IMR-90 (cell line): ENCODE measurements at places on chromosomes 1 and 21. TPM values are rescaled to one million over a fixed set of nuclear protein-coding genes. Genes with fewer than 3 reads are reported as not detected.

GIPC2 gene
- 0.18 and 0.28 TPM in 2 replicates for total RNA-seq

GRCh38 chr1:217311766-217312165, 319.1 kb downstream of the GPATCH2 start:
- DNase-seq, result peak; percentile 20

RPTN gene
- total RNA-seq, result not detected in 2 replicates

GRCh38 chr1:9449110-9449627, 90.1 kb upstream of the SLC25A33 start:
- DNase-seq, result peak; percentile 47

EPHA2 gene
- total RNA-seq, result 22.5 and 24.0 TPM in 2 replicates

ESPN gene
- under 0.01 TPM in 1 of 2 replicates, not detected in the other for total RNA-seq

GRCh38 chr1:46114925-46115603, 17.4 kb downstream of the PIK3R3 start:
- DNase-seq, result no peak

DMBX1 gene
- not detected in 2 replicates for total RNA-seq

GRCh38 chr1:36212782-36213181, 11.5 kb upstream of the THRAP3 start:
- DNase-seq, result no peak

GRCh38 chr1:198640174-198640573, 1.3 kb downstream of the PTPRC start:
- no peak for DNase-seq

- no peak for DNase-seq
Measured at GRCh38 chr1:5647234-5647633, 345.0 kb downstream of the NPHP4 start.

GRCh38 chr1:8970870-8971337, 25.2 kb downstream of the CA6 start:
- DNase-seq, result no peak

- no peak for DNase-seq
Measured at GRCh38 chr1:165420655-165421054, 24.3 kb downstream of the RXRG start.

DNA sequence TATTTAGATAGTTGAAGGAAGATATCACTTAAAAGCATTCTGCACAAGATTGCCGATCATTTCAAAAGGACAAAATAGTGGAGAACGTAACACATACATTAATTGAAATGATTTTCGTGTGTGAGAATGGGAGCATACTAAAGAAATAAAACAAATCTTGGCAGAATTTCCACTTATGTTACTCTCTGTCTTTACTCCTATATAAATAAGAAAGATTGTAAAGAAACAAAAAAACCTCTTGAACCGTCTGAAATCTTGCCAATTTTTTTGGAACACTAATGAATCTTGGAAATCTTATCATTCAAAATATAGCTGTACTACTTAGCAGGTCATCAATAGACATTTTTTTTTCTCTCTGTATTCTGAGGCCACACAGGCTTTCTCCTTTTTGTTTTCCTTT, 528.8 kb upstream of the NCAM2 start:
- no peak for DNase-seq

IRF2BP2 gene
- total RNA-seq, result 37.2 and 47.0 TPM in 2 replicates

DNA sequence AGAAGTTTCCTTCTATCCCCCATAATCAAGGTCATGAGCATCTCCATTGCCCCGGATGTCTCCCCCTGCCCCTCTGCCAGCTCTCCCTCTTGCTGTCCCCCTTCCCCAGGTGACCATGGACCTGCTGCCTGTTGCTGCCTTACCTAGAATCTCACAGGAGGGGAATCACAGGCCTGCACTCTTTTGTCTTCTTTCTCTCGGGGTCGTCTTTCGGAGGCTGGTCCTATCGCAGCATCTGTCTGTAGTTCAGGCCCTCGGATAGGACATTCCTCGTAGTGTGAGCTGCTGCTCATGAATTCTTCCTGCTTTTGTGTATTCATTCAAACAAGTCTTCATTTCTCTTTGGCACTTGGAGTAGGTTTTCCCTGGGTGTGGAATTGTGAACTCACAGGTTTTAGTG, 39.9 kb upstream of the ACTRT2 start:
- DNase-seq, result no peak

GRCh38 chr1:168483539-168483938, 60.3 kb downstream of the XCL2 start:
- peak; percentile 77 for DNase-seq

GRCh38 chr1:25757151-25757845, 42.7 kb upstream of the SELENON start:
- no peak for DNase-seq

DNA sequence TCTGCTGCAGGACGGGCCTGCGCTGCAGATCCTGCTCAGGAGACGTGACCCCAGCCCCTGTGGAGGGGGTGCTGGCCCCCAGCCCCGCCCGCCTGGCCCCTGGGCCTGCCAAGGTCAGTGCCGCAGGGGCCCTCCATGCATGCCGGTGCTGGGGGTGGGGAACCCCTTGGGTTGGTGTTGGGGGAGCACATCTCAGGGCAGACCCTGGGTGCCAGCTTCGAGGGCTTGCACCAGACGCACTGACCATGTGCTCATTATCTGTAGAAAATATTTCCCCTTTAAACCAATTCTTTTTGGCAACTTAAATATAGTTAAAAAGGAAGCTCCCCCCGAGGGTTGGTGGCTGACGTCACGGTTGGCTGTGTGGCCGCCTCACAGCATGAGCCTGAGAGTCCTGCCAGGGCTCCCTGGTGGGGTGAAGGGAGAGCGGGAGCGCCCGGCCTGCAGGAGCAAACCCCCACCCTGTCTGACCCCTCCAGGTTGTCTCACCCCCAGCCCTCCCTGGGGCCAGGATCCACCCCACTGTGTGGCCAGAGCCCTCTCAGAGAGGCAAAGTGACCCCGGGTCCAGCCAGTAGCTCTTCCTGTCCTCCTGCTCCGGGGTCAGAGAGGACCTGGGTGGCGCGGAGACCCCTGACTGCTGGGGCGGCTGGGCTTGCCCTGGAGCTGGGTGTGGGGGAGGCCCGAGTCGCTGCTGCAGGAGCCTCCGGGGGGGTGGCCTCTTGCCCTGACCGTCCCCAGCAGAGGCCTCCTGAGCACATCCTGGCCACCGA, 5.3 kb upstream of the PFKL start:
- DNase-seq, result peak; percentile 7
